ENCODE measurements at places on chromosomes 1 and 21.

DNA sequence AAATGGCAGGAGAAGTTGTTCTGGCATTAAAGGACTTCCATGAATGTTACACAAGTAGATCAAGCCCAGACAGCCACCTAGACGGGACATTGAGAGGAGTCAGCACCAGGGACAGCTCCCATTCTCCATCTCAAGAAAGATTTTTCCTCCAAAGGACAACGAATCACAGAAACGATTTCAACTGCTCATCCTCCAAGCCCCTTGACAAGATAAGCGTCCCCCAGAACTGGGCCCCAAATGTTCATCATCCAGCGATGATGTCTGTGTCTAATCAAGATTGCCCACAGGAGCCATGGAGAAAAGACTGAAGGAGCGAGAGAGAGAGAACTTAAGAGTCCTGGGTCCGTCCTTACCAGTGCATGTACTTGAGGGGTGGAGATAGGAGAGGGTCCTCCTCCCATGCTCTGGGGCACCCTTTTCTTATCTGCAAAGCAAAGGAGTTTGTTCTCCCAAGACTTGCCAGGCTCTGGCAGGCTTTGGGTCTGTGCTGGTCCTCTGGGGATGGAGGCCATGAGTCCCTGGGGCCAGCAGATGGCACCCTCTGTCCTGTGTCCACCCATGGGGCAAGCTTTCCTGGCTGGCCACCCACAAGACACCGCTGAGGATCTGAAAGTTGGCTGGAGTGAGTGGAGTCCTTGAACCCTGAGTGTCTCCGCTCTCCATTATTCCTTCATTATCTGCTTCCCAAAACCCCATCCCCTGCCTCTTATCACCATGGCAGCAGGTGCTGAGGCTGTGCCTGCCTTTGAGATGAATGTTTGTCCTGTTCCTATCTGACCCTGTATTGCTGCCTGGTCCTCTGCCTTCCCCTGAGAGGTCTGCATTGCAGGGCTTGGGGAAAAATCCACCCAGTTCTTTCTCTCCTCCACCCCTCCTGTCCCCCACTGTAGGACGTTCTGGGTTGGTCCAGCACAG is 164.6 kb downstream of the ACTL8 start:
- no peak for DNase-seq

GRCh38 chr1:232568906-232569553 is 60.9 kb downstream of the SIPA1L2 start:
- no peak for DNase-seq

DNA sequence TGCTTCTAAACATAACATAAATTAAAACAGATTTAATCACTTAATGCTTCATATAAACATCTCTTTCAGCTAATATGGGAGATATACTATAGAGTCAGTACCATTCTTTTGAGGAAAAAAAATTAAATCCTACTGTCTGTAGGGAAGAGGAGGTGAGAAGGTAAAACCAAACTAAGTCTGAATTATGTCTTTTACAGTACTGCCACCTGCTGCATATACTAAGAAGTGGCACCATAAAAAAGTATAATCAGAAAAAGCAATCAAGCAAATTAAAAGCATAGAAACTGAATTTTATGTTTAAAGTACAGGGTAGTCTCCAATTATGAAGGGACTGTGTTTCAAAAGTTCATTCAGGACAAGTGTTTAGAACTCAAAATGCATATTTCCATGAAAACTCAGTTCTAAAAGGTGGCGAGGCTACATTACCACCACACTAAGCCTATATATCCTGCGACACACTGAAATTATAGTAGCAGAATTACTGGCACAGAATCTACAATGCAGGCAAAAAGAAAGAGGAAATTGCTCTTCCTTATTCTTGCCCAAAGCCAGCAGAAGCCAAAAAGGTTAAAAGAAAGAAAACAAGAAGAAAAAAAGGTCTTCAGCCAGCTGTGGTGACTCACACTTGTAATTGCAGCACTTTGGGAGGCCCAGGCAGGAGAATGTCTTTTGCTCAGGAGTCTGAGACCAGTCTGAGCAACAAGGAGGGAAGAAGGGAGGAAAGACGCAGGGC is 9.0 kb downstream of the NSL1 start:
- no peak for DNase-seq

GRCh38 chr1:24713176-24713575 is 32.1 kb upstream of the CLIC4 start:
- no peak for DNase-seq

DNA sequence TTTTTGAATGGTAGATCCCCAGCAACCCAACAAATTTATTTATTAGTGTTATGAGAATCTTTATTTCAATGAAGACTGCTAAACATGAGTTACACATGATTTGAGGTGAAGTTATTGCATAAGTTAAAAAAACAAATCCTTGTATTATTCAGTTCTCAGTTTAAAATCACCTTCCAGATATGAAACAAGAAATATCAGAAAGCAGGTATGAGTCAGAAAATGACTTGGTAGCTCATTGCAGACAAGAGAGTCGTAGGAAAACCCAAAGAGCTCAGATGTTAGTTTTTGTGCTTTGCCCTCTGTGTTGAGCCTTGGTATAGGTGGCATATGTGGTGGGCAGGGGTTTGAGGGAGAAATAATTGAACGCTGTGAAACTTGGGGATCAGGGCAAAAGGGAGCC is 339.4 kb downstream of the BRINP3 start:
- no peak for DNase-seq

DNA sequence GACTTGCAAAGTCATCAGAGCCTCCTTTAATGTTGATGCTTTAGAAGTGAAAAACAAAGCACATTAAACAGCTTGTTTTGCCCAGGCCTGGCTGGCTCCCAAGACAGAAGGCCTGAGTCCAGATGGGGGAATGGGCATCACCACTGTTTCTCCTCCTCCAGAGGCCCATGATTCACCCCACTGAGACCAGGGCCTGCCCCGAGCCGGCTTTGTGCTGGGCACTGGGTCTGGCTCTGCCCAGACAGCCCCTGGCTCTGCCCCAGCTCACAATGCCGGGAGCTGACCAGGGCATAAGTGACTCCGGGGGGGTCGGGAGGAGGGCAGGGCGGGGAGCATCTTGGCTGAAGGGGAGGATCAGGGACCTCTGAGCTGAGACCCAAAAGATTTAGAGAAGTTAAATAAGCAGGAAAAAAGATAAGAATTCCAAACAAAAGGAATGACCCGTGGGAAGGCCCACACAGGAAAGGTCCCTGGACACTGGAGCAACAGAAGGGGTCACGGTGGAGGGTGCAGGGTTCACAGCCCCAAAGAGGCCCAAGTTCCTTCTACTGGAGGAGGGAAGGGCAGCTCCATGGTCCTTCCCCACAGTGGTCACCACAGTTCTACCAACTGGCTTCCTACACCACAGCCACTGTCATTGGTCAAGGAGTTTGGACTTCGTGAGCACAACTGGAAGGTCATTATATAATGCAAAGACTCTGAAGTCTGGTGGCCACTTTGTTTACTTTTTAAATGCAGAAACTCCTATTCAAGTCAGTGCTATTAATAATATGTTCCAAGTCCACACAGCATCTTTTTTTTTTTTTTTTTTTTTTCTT is 5.5 kb downstream of the C2CD2 start:
- DNase-seq, result no peak

- DNase-seq, result no peak
These were observed 348.0 kb downstream of the KCNT2 start for GRCh38 chr1:196260270-196260669.

- no peak for DNase-seq
These were observed 375.5 kb downstream of the PCP4 start for GRCh38 chr21:40242586-40243265.

GRCh38 chr1:116538544-116538943 is 32.3 kb downstream of the CD58 start:
- DNase-seq, result peak; percentile 40

GRCh38 chr1:94873520-94874351 is 53.2 kb downstream of the CNN3 start:
- DNase-seq, result no peak

DNA sequence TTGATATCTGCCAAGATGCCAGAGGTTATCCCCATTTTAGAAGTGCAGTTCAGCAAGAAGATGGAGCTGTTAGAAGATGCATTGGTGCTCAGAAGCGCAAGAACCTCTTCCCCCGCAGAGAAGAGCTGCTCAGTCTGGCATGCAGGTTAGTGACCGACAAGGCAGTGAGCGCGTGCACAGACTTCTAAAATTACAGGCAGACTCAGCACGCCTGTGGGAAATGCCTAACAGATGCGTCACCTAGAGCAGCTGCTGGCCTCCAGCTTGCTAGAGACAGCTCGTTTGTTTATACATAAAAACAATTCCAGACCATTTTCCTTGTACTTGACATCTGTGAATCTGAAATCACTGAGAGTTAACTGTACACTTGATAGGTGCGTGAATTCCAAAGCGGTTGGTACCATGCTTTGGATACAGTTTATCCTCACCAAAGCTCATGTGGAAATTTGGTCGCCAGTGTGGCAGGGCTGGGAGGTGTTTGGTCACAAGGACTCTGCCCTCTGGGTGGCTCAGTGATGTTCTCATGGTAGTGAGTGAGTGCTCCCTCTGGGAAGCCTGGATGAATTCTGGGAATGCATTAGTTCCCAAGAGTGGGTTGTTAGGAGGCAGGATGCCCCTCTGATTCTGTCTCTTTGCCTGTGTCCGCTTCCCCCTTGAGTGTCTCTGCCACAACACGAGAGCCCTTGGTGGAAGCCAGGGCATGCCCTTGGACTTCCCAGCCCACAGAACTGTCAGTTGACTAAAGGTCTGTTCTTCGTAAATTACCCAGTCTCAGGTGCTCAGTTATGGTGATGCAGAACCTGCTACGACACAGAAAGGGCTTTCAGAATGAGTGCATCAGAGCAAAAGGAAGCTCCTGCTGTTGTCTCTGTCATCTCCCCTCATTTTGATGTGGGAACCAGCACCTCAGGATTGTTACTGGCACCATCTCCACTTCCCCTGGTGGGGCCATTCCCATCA is 24.4 kb downstream of the SNAP47 start:
- DNase-seq, result no peak

- DNase-seq, result no peak
These were observed 80.1 kb upstream of the IVNS1ABP start for GRCh38 chr1:185397183-185397582.

GRCh38 chr1:201982623-201983379 is at the start of gene RNPEP:
Gene RNPEP (plus strand): TSS chr1:201982648. CDS start chr1:201982667, 19 bp downstream.
- DNase-seq, result peak; percentile 49

Data from activated T-helper 2 cell treated with anti-CD3 and anti-CD28 coated beads, Interferon-gamma antibody, Interleukin-2, Interleukin-4, amounts not matched to agents 10 μg/mL and 5 μg/mL and 100 μg/mL, durations not matched to agents 14 hours and 24 hours and 36 hours (primary cell).